ENCODE measurements at places on chromosomes 6 and 20. TPM values are rescaled to one million over a fixed set of nuclear protein-coding genes. Genes with fewer than 3 reads are reported as not detected.

The TP53TG5 gene
- total RNA-seq = not detected

The EGFL8 gene
- 14.6 TPM for total RNA-seq

The PMEPA1 gene
- total RNA-seq = 5.2 TPM

The BMP6 gene
- total RNA-seq = 2.1 TPM

The PRR18 gene
- 0.52 TPM for total RNA-seq

Measured in skeletal muscle tissue (tissue), 5 donors.